Stimulated activated CD8-positive, alpha-beta memory T cell treated with anti-CD3 and anti-CD28 coated beads, Interleukin-4, amount 100 ng/mL, for 48 hours (primary cell): ENCODE measurements at places on chromosomes 11 and 22.

DNA sequence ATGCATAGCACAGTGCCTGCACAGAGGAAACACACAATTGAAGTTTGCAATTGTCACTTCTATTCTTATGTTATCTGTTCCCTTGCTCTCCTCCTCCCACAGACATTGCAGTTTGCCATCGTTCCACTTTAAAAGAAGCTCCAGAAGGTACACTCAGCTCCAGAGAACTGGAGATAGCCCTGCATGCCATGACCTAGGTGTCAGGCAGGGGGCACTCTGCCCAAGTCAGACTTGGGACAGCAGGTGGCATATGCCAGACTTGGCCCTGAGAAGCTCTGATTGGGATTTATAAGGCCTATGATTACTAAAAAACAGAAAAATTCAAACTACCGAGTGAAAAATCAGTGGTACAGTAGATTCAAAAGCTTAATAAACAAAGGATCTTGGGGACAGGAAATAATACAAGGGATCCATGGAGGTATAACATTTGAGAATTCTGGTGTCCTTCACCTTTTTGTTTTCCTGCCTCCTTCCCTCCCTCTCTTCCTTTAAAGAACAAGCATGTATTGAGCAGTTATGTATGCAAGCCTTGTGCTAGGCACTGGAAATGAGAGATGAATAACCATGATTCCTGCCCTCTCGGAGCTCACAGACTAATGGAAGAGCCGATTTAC lies 40.0 kb downstream of the TENM4 start:
- DNase-seq, result no peak

DNA sequence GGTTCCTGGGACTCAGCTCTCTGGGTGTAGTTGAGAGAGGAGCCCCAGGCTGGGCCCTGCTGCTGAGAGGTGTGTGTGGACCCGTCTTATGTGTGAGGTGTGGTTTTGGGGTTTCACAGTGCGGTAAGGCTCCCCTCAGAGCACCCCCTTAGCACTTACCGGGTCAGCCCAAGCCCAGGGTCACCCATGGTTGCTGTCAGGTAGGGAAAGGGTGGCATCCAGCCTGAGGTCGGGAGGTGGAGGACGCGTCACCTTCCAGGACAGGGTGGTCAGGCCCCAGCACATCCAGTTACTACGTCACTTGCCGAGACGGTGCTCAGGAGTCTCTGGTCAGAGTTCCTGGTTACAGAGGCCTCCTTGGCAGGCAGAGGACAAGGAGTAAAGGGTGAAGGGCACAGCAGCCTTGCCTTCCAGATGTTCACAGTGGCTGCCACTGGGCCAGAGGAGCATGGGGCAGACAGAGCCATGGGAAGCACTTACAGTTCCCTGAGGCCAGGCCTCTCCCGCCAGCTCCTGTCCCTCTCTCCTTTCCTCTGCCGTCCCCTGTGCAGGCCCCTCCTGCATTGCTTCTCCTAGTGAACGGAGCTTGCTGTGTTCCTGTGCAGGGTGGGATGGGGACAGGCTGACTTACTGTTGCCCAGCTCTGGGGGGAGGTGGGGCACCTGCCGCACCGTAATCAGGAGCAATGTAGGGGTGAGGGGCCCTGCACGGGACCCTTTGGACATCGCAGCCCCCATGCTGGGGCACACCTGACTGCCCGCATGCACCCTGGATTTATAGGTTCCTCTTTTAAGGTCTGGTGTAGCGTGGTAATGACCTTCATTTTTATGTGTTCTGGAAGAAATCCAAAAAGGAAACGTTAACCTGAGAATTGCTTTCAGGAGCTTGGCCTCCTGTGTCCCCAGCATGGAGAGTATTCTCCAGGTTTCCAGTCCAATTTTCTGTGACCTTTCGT lies 285.9 kb downstream of the TBC1D22A start:
- no peak for DNase-seq

GRCh38 chr11:47396049-47396320 lies 12.4 kb upstream of the SLC39A13 start:
- DNase-seq, result no peak

DNA sequence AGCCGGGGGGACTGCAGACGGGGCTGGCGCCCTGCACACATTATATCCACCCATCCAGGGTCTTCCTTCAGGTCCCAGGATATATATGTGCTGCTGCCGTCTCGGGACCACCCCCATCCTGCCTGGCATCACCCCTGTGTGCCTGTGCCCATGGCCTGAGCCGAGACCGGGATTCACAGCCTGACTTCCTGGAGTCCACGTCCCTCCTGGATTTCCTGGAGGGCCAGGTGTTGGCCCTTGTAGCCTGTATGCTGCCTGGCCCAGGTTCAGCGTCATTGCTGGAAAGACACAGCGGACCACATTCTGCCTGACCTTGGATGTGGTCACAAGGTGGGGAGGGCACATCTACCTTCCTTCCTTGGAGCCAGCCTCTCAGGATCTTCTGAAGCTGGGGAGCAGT lies 551.1 kb downstream of the BRD1 start:
- DNase-seq, result no peak

GRCh38 chr11:129703846-129704245 lies 111.8 kb upstream of the TMEM45B start:
- DNase-seq, result no peak

GRCh38 chr22:41845380-41846267 lies 12.7 kb downstream of the SREBF2 start:
- DNase-seq, result no peak

DNA sequence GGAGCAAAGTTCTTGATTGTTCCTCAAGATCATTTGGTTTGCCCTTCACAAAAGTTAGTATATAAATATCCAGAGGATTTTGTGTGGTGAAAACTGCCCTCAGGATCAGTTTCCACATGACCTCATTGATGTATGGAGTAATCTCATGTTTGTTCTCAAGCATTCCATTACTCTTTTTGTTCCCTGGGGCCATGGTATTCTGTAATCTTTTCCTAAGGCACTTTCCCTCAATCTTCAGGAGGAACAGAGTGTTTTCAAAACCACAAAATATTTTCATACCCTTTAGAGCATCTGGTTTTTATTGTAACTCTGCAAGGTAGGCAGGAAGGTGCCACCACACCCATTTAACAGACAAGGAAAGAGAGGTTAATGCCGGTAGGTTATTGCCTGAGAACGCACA lies 99.6 kb downstream of the FAM181B start:
- no peak for DNase-seq

- no peak for DNase-seq
Measured at GRCh38 chr11:3129591-3130268, 35.4 kb downstream of the OSBPL5 start.

- no peak for DNase-seq
Measured at GRCh38 chr11:6882751-6883150, 6.3 kb downstream of the OR10A4 start.

DNA sequence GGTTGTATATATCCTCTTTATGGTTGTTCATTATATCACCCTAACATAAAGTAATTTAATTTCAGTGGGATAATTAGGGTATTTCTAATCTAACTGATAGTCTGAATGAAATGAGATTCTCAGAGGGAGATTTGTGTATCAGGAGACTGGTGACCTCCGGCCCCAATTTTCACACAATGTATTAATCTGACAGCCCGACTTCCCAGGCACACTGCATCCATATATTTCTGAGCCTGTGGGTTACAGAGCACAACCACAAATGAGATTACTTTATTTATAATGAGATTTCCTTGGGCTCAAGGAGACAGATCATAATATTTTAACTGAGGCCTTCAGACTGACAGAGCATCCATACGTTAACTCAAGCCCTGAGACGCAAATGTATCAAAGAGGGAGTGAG lies 125.9 kb downstream of the RCN1 start:
- no peak for DNase-seq

GRCh38 chr11:116727990-116728389 lies 44.8 kb downstream of the BUD13 start:
- no peak for DNase-seq

- no peak for DNase-seq
Measured at GRCh38 chr11:26285608-26286007, 46.3 kb upstream of the ANO3 start.

- no peak for DNase-seq
Measured at GRCh38 chr11:76307396-76307795, 73.5 kb downstream of the THAP12 start.

- DNase-seq, result no peak
Measured at GRCh38 chr22:29083933-29084591, 11.2 kb downstream of the KREMEN1 start.

DNA sequence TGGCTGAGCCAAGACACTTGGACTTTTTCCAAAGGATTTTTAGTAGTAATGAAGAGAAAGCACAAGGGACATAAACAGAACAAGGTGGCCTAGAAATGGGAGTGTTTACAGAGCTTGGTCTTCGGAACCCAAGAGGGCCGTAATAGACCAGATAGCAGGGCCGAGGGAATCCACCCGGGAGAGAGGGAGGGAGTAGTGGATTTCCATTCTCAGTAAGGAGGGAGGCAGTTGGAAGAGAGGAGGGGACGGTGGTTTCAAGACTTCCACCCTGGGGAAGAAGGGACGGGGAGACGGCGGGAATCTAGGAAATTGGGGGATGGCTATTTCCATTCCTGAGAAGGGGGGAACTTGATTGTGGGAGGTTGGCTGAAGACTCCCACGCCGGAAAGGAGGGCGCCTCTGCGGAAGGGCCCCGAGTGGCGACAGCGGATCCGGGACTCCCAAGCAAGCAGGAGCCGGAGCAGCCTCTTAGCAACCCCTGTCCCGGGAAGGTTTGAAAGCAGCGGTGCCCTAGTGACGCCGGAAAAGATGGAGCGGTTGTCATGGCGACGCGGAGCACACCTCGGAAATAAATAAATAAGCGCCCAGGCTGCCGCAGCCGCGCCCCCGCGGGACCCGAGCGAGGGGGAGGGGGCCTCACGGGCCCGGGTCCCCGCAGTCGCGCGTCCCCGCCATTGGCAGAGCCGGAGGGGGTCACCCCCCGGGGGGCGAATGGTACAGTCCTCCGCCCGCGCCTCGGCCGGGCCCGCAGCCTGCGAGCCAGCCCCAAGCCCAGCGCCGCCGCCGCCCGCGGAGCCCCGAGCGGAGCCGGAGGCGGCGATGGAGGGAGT lies 31.6 kb downstream of the EIF3F start:
- peak; percentile 68 for DNase-seq

DNA sequence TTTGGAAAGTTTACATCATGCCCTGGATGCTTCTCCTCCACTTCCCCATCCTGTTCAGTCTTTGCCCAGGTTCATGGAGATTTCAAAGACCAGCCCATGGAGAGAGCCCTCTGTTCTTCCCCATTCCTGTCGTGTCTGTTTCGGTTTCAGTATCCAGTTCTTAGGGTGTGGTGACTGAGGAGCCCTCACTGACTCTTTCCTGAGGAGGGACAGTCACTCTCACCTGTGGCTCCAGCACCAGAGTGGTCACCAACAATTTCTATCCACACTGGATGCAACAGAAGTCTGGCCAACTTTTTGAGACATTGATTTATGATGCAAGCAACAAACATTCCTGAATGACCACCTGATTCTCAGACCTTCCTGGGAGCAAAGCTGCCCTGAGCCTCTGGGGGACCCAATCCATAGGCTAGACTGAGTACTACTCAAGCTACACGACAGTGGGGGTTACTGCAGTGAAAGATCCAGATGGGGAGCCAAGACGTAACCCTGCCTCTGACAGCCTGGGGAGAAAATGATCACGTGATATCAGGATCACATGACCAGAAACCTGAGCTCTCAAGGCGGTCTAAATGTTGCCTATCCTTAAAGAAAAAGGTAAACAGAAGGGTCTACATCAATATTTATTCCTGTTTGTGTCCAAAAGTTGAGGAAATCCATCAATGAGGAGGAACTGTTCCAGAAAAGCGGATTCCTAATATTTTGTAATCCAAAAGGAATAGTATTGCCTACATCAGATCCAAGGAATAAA lies 76.2 kb upstream of the VPREB1 start:
- DNase-seq, result no peak

DNA sequence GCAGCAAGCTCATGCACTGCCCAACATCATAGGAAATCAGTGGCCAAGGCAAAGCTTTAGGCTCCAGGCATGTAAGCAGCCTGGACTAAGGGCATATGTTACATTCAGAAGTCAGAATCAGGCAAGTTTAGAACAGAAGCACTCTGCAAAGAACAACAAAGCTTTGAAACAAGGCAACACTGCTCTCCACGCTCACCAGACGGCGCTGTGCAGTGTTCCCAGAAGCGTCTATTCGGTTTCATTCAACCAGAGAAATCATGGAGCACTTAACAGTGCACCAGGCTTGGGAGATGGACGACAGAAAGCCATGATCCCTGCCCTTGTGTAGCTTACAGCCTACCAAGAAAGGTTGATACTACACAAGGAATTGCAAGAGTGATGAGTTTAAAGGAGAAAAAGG lies 555.8 kb downstream of the BUD13 start:
- DNase-seq, result peak; percentile 52

DNA sequence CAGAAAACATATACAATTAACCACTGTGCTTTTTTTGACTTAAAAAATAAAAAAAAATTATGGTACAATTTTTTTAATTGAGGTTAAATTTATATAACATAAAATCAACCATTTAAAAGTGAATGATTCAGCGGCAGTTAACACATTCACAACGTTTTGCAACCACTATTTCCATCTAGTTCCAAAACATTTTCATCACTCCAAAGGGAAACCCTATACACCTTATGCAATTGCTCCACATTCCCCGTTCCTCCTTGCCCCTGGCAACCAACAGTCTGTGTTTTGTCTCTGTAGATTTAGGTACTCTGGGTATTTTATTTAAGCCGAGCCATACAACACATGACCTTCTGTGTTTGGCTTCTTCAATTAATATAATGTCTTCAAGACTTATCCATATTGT lies 15.3 kb downstream of the DDI1 start:
- DNase-seq, result no peak

- DNase-seq, result no peak
Measured at GRCh38 chr11:115699733-115700132, 195.5 kb upstream of the CADM1 start.

GRCh38 chr11:117557361-117557760 lies 229.7 kb downstream of the CEP164 start:
- DNase-seq, result no peak

GRCh38 chr11:70251659-70252321 lies 18.7 kb upstream of the PPFIA1 start:
- DNase-seq, result no peak

GRCh38 chr11:117143390-117143789 lies 697 bp upstream of the PAFAH1B2 start:
- DNase-seq, result peak; percentile 47

DNA sequence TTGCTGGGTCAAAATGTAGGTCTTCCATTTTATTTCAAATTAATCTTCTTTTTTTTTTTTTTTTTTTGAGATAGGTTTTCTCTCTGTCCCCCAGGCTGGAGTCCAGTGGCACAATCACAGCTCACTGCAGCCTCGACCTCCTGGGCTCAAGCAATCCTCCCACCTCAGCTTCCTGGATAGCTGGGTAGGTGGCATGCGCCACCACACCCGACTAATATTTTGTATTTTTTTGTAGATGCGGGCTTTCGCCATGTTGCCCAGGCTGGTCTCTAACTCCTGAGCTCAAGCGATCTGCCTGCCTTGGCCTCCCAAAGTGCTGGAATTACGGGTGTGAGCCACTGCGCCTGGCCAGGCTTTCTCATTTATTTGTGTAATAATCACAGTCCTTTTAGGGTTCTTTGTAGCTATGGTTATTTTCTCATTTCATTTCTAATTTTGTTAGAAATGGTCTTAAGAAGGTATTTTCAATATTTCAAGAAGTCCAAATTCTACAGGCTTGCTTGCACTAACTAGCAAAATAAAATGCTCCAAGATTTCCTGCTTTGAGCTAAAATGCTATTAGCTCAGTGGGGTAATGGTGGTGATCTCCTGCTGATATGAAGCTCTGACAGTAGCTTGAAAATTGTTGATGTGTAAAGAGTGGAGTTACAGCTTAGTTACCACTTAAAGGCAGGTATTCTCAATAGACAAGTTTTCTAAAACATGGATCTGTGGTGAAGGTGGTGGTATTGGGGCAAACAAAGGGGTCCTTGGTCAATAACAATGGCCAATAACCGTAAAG lies 50.0 kb downstream of the RBX1 start:
- DNase-seq, result no peak

- DNase-seq, result no peak
Measured at GRCh38 chr11:70853068-70853769, 399.2 kb downstream of the SHANK2 start.
